ENCODE measurements at places on chromosomes 3 and 15.
A peak's percentile ranks its signal among the peaks of the same experiment; 100 is the strongest.

DNA sequence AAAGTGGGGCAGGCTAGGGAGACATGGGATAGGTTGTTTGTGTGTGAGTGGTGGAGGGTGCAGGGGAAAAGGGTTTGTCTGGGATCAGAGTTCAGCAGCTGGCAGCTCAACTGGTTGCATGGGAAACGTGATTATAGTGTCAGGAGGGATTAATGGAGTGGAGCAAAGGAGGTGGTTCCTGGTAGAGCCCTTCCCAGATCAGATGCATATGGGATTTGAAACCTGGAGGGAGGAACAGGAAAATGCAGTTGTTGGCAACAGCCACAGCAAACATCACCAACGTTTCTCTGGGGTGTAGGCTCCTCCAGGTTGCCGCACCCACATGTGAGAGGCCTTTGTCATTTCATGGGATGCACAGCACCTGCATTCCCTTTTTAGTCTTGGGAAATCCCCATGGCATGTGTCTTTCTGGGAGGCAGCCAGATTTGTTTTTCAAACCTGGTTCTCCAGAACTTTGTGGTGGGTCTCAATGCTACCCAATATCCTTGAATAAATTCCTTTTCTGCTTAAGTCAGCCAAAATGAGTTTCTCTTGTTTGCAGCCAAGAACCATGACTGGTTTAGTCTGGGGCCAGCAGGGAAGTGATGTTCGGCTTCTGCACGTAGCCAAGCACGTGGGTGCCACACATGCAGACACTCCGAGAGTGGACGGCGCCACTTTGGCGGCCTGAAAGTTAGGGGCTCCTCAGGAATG is 61.3 kb downstream of the BDH1 start:
- peak; percentile 86 for DNase-seq

- DNase-seq: no peak
Measured at GRCh38 chr15:57927091-57927631, 138.3 kb downstream of the ALDH1A2 start.

DNA sequence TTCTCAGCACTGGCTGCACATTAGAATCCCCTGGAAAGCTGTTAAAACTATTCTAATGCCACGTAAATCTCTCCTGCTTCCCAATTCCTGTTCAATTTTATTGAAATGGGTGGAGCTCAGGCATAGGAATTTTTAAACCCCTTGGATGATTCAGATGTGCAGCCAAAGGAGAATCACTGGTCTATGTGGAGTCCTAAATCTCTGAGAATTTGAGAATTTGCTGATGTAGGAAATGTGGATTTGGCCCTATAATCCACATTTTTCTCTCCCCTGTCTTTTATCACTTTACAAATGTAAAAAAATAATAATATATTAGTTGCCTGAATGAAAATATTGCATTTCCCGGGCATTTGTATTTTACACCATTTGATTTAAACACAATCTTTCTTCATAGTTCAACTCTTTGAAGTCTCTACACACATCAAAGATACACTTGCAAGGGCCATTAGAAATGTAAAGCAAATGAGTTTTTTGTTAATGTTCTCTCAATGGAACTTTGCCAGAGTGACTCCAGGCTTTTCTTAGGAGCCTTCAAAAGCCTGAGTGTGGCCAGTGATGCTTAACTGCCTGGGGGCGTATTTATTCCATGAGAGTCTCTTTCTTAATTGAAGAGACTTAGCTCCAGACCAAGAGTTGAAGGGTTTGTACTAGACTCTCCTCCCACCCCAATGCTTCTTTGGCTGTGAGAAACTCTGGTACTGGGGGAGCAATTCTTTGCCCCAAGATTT is 48.8 kb upstream of the PTX3 start:
- DNase-seq: peak; percentile 87

DNA sequence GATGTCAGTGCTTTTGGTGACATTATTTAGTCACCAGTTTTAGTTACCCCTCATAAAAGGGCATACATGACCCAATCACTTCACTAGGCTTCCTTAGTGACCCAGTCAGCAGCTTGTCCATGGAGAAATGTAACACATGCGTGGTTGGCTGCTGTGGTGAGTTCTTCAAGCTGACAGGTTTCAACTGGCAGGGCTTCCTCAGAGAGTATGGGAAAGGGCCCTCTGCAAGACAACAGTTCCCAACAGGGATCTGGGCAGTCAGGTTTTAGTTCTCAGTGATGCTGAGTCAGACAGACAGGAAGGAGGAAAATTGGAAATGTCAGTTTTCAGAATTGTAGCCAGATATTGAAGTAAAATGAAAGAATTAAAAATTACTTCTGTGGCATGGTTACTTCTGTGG is 282.5 kb downstream of the TBL1XR1 start:
- DNase-seq: no peak
